ENCODE measurements at places on chromosomes 5 and 9.
A peak's percentile ranks its signal among the peaks of the same experiment; 100 is the strongest.

DNA sequence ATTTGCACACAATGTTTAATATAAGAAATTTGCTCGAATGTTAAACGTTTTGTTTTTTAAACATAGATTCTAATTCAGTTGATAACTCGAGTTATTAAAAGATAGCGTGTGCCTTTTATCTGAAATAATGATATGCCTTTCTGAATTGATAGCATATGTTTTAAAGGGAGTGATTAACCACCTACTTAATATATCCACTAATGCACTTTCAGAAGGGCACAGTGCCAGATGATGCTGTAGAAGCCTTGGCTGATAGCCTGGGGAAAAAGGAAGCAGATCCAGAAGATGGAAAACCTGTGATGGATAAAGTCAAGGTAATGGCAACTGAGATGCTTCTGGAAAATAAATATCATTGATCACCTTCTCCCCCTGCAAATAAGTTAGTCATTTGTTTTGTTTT, 53.9 kb downstream of the ERAP1 start:
- no peak for DNase-seq

DNA sequence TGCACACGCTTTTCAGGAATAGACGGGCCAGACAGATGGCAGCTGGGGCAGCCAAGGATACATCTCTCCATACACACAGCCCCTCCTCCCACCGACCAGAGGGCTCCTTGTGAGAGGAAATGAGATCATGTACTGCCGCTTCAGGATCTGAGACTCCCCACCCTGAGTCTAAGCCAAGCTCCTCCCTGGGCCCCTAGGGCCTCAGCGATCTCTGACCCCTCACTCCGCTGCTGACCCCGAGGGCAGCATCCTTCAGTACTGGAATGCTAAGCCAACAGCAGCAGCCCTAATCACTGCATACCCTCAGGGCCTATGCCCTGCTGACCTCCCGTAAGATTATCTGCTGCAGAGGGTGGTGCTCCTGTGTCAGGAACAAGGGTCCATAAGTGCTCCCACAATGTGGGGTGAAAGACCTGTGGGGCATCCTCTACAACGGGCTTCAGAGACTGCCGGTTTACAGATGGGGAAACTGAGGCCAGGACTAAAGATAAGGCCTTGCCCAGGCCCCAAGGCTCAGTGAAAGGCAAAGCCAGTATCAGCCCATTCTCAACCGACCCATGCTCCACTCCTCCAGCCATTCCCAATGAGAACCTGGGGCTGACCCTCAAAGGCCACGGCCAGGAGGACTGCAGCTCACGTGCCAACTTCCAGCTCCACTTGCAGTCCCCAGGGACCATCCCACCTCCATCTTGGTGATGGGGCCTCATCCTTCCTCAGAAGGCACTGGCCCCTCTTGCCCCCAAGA, 37.5 kb downstream of the BICD2 start:
- DNase-seq = no peak

GRCh38 chr9:20683351-20684034, 566 bp upstream of the FOCAD start:
- DNase-seq = peak; percentile 14

- DNase-seq = no peak
These were observed 219.7 kb downstream of the EFNA5 start for GRCh38 chr5:107451028-107451427.

GRCh38 chr5:78269088-78269703, 25.3 kb downstream of the AP3B1 start:
- DNase-seq = no peak

GRCh38 chr9:88777498-88778312, 213.6 kb upstream of the S1PR3 start:
- DNase-seq = no peak

GRCh38 chr5:119362714-119363113, 6.9 kb downstream of the TNFAIP8 start:
- no peak for DNase-seq

GRCh38 chr5:56433039-56433617, 200.0 kb upstream of the ANKRD55 start:
- DNase-seq = no peak

GRCh38 chr5:2112173-2113025, 229.7 kb upstream of the IRX4 start:
- no peak for DNase-seq

- DNase-seq = peak; percentile 58
These were observed 558.4 kb downstream of the PRDM9 start for GRCh38 chr5:24065779-24066178.

GRCh38 chr9:127803507-127804352, 1.0 kb downstream of the FPGS start:
- DNase-seq = peak; percentile 58

- DNase-seq = no peak
These were observed 81.4 kb downstream of the SEMA5A start for GRCh38 chr5:9464478-9464877.

- no peak for DNase-seq
These were observed 4.6 kb downstream of the MORN5 start for GRCh38 chr9:122164286-122164685.

GRCh38 chr9:16825971-16826625, 44.4 kb downstream of the BNC2 start:
- DNase-seq = no peak

GRCh38 chr9:98146101-98146991, 27.3 kb upstream of the TRIM14 start:
- peak; percentile 83 for DNase-seq

DNA sequence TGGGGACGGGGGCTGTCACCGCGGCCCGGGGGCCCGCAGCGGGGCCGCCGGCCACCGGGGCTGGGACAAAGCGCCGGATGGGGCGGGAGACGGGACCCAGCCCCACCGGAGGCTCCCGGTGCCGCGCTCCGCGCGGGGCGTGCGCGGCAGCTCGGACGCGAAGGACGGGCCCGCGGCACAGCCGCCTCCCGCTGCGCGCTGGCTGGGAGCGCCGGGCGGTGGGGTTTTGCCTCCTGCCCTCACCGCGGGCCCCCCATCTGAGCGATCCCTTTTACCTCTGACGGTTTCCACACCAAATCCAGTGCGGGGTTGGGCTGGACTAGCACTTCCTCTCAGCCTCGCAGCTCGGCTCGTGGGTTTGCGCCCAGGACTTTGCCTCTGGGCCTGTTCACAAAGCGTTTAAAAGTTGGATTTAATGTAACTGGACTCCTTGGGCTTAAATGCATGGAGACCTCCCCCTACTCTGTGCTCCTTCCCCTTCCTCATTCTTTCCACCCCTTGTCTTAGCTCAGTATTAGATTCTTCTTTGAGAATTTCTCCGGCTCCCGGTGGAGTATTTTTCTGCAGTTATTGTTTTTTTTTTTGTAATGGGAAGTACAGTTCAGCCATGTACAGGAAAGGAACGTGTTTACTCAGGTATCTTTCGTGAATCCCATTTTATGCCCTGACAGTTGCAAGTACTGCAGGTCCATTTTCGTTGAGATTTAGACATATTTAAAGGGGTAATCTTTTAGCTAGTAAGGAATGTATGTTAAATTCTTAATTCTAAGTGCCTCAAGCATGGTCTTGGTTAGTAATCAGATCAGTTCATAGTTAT, 691 bp downstream of the FCHO2 start:
- no peak for DNase-seq

DNA sequence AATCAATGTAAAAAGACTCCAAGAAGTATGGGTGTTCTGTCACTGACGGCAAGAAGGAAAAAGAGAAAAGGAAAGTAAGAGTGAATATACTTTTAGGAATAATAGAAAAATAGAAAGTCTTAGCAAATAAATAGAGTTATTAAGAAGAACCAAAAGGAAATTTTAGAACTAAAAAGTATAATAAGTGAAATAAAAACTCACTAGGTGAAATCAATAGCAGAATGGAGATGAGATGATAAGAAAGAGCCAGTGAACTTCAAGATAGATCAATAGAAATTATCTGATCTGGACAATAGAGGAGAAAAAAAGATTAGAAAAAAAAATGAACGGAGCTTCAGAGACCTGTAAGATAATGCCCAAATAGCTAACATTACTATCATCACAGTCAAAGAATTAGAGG, 31.6 kb upstream of the ANXA6 start:
- DNase-seq = no peak

DNA sequence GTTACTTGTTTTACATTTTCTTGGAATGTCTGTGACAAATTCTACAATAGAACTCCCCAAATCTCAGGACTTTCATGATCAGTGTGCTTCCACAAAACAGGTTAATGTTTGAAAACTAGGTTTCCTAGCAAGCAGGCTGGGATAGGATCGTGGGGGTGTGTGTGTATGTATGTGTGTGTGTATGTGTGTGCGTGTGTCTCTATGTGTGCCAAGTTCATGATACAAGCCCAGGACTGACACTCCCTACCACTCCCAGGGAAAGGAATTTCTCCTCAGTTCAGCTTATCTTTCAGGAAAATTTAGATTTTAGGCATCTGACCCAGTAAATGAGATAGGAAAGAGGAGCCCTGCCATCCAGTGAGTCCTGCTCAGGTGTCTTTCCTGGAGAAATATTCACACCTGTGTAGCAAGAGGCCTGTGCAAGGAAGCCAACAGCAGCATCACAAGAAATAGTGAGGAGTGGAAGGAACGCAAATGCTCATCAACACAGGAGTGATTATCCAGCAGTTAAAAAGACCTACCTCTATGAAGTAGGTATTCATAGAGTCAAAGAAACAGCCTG, 13.8 kb upstream of the ABLIM3 start:
- DNase-seq = no peak

GRCh38 chr9:94593459-94594345, at the start of gene FBP2:
Gene FBP2 (minus strand): TSS chr9:94593824. CDS start chr9:94593726, 98 bp downstream.
- no peak for DNase-seq

- DNase-seq = no peak
These were observed 2.3 kb downstream of the CCNI2 start for GRCh38 chr5:132749506-132749905.

DNA sequence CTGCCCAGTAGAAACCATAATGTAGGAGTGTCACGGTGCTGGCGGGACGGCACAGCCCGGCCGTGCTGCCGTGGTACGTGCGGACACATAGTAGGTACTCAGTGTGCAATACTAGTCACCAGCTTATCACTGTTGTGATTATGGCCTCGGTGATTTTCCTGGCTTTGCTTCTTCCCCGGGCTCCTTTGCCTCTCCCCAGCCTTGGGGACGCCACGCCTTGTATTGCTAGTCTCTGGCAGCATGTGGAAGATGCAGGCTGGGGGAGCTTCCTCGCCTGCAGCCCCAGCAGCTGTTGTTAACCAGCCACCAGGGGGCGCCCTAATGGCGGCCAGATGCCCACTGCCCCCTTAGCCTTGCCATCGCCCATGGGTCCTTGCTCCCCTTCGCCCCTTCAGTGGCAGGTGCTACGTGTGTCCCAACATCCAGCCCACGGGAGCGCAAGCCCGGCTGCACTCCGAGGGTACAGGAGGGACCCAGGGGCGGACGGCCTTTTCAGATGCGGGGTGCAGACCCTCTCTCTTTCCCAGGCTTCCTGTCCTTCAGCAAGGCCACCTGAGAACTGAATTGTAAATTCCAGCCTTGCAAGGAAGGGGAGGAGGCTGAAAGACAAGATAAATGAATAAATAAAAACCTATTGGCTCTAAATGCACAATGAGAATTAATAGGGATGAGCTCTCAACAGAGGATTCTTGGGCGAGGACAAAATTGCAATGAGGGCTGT, 8.0 kb downstream of the NTNG2 start:
- DNase-seq = no peak

DNA sequence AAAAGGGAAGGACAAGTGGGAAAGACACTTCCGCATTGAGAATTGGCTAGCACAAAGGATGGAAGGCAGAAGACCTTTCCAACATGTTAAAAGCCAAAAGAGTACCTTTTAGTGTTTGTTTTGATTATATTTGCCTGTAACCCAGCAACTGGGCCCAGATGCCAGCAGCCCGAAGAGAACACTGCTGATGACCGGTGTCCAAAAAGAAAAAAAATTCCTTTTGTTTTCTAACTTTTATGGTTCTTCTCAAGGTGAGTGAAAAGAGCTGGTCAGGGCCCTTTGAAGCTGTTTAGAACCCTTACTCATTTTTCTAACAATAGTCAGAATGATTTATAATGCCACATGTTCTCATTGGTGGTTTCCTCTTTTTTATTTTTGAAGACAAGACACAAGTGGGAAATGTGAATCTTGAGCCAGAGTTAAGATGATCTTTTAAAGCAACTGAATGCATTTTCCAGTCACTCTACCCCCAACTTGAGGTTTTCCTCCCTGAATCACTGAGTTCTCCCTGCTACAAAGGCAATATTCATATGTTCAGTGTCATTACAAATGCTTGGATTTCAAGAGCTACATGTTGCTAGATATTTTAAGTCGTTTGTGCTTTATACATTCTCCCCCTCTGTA, 32.3 kb upstream of the ZNF462 start:
- DNase-seq = no peak

GRCh38 chr9:129402371-129402739, 218.5 kb downstream of the C9orf50 start:
- DNase-seq = no peak

DNA sequence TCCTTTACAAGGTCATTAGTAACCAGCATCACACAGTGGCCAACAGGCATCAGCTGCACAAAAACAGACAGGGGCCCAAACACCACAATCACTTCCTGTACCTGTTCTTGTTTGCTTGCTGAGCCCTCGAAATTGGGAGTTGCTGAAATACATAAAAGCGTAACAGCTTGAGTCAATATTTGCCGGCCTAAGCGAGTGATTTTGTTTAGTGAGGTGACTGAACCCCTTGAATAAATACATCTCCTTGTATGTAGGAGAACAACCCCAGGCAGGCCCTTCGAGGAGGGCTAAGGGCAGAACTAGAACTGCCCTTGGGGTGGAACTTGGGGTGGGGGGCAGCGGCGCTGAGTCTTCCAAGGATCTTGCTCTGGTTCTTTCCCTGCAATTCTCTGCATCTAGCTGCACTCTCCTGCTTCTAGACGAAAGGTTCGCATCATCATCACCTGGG, 502.5 kb downstream of the RASEF start:
- DNase-seq = no peak

GRCh38 chr5:102845041-102845440, 89.9 kb downstream of the PAM start:
- no peak for DNase-seq

GRCh38 chr5:68644971-68645370, 429.4 kb downstream of the PIK3R1 start:
- DNase-seq = no peak

GRCh38 chr5:10849278-10849677, 88.2 kb upstream of the DAP start:
- DNase-seq = no peak

DNA sequence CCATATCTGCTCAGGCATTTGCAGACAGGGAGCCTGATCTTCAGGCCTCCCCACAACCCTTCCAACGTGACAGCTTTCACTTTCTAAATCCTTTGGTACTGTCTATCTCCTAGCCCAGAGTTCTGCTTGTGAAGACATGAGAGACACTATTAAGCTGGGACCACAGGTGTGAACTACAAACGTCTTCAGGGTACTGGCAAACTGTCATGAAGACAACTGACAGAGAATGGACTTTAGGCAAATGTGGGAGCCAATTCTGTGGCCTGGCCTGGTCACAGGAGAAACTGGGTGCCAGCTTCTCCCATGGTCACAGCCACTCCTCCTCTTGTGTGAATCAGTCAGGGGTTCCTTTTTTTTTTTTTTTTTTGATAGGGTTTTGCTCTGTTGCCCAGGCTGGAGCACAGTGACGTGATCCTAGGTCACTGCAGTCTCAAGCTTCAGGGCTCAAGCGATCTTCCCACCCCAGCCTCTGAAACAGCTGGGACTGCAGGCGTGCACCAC, 10.4 kb downstream of the TRIM14 start:
- DNase-seq = no peak
